Vagina (tissue), 2 donors: ENCODE measurements at places on chromosomes 4 and X.

DNA sequence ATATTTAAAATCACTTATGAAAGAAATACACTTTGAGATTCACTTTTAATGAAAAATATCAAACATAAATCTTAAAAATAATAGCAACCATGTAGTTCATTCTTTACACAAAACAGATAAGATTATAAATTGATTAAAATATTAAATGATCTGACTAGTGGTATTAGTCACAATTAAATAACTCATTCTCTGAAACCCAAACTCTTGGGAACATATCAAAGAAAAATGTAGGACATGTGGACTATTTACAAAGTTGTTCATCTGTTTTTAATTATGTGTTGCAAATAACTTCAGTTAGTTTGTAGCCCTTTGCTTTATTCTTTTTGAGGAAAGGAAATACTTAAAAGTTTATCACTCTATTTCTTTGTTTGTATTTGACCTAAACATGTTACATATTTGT lies 9.5 kb upstream of the GUCY1A1 start:
- no peak for DNase-seq

- no peak for DNase-seq
Observed at GRCh38 chr4:73281982-73282381, 23.4 kb upstream of the ANKRD17 start.

- no peak for DNase-seq
Observed at GRCh38 chr4:16449406-16449805, 223.1 kb upstream of the TAPT1 start.

DNA sequence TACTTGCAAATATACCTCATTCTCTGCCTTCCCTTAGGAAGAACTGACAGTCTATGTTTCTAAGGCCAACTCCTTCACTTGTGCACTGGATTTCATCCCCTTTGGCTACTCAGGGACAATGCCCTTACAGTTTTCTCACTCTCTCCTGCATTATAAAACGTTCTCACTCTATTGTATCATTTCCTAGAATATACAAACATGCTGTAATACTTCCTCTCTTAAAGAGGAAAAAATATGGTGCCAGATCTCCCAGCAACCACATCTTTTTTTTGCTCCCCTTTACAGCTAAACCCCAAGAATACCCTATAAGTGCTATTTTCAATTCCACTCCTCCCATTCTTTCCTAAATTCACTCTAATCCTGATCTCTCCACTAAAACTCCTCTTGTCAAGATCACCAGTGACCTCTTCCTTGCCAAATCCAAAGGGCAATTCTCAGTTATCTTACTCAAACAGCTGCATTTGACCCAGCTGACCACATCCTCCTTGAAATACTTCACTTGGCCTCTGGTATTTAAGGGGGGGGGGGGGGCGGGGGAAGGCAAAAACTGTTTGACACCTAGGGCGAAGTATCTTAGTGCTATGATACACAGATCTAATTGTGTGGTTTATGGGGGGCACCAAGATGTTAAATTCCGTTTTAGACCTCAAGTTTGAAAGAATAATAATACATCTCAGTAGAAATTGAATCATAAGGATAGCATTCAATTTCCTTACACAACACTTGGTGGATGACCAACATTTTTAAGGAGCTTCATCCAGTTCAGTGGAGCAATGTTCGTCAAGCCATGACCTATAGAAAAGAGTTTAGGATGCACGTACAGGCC lies 1.6 kb downstream of the RCHY1 start:
- DNase-seq, result no peak

DNA sequence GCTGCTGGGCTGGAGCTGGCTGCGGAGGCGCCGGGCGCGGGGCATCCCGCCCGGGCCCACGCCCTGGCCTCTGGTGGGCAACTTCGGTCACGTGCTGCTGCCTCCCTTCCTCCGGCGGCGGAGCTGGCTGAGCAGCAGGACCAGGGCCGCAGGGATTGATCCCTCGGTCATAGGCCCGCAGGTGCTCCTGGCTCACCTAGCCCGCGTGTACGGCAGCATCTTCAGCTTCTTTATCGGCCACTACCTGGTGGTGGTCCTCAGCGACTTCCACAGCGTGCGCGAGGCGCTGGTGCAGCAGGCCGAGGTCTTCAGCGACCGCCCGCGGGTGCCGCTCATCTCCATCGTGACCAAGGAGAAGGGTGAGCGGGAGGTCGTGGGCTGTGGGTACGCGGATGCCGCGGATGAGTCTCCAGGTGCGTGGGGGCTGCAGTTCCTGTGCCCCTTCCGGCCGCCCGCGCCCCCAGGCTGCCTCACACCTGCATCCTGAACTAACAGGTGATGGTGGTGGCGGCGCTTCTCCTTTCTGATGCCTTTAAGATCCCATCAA lies 499 bp downstream of the CYP2U1 start:
- peak; percentile 86 for DNase-seq

DNA sequence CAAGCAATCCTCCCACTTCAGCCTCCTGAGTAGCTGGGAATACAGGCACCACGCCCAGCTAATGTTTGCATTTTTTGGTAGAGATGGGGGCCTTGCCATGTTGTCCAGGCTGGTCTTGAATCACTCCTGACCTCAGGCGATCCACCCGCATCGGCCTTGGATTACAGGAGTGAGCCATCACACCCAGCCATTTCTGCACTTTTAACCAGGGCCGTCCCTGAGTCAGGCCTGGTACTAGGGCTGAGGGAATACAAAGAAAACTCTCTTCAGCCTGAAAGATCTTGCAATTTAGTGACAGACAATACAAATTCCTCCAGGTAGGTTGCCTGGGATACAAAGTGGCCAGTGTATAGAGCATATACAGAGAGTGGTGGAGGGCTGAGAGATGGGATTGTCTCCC lies 65.8 kb downstream of the BCOR start:
- DNase-seq, result no peak

DNA sequence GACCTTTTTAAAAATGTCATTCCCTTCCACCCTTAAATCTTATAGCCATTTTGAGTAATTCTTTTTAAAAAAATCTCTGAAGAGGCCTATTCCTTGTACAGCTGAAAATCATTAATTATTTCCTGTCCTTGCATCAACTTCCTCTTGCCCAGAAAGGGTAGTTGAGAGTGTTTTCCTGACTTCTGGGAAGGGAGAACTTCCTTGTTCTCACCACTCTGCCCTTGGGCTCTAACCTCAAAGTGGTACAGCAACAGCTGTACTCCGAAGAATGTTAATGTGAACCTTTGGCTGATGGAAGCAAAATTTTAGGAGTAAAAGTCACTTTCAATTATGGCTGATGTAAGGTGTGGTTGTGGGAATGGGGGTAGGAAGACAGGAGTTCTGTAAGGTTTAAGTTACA lies 15.1 kb upstream of the FABP2 start:
- DNase-seq, result no peak

GRCh38 chr4:158442736-158443135 lies 78.9 kb upstream of the RXFP1 start:
- DNase-seq, result no peak

DNA sequence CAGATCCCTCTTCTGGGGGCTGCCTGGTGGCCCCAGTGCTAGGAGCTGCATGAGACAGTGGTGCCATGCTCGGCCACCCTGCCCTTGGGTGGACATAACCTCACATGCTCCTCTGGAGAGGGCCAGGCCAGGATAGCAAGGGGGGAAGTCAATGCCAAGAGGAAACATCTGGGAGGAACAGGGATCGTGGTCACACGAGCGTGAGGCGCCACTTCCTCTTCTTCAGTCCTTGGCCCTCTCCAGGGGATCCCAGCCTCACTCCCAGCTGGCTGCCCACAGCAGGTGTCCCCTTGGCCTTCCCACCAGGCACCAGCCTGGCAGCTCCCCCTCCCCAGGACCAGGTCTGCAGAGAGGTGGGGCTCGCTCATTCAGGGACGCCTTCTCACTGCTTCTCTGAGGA lies 28.6 kb downstream of the TBC1D14 start:
- no peak for DNase-seq

- no peak for DNase-seq
Observed at GRCh38 chr4:108849611-108850168, 86.8 kb upstream of the ETNPPL start.

- DNase-seq, result no peak
Observed at GRCh38 chr4:142238589-142238988, 602.2 kb downstream of the IL15 start.
